CD4-positive, CD25-positive, alpha-beta regulatory T cell (primary cell): ENCODE measurements at places on chromosomes 12 and 14. TPM values are rescaled to one million over a fixed set of nuclear protein-coding genes. Genes with fewer than 3 reads are reported as not detected.
A peak's percentile ranks its signal among the peaks of the same experiment; 100 is the strongest.

DNA sequence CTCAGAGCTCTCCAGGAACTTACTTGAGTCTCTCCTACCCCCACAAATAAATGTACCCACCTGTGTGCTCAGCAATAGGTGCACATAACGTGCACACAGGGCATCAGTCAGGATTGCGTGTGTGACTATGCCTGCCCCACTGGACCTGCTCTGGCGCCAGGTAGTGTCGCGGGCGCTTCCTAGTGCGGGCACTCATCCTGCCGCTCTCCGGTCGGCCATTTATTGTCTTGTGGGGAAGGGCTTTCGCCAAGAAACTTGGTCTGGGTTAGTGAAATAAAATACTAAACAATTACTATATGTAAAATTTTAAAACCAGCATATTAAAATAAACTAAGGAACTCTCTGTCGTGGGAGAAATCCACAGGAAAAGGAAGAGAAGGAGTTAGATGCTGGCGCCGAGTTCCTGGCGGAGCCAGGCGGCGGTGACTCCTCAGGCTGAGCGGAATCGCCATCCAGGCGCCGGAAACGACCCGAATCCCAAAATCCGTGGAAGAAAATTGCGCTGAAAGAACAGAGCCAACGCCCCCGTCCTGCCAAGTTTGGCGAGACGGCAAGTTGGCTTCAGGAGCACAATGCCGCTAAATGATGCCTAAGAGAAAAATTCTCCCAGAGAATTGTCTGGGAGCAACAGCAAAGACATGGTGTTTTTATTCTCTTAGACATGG lies 7.9 kb upstream of the HOXC13 start:
- DNase-seq: no peak
- peaks cover 3% of the 10 kb centered on the region for H3K4me1 ChIP-seq
- no peak overlapping the region for H3K27ac ChIP-seq
- H3K36me3 ChIP-seq: no peaks in the 10 kb centered on the region
- peaks cover 75% of the 10 kb centered on the region for H3K27me3 ChIP-seq

DNA sequence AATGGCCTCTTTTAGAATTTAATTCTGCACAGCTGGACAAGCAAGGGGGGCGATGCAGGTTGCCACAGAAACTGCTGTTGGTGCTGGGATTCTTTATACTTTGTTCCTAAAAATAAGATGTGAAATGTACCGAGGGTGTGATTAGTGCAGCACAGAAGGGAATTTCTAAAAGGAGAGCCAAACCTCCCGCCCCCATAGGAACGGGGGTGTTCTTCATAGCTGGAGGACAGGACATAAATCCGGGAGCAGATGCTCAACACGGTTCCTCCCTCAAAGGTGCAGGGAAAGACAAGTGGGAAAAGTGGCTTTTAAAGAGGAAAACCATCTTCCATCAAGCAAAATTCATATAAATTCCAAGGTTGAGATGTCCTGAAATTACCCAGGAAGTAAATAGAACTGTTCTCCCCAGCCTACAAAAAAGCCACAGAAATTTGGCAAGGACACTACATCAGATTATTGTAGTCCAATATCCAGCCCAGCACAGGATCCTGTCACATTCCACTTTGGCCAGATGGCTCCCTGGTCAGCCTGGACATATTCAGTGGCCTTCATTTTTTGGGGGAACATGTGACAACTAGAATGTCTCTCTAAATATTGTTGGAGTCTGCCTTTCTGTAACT lies 51.4 kb upstream of the TMX1 start:
- no peak for DNase-seq
- no peak overlapping the region for H3K27ac ChIP-seq
- no peak overlapping the region for H3K4me3 ChIP-seq
- H3K4me1 ChIP-seq: no peaks in the 10 kb centered on the region
- no peaks in the 10 kb centered on the region for H3K36me3 ChIP-seq
- no peaks in the 10 kb centered on the region for H3K27me3 ChIP-seq

Gene NTS
- not detected for total RNA-seq

DNA sequence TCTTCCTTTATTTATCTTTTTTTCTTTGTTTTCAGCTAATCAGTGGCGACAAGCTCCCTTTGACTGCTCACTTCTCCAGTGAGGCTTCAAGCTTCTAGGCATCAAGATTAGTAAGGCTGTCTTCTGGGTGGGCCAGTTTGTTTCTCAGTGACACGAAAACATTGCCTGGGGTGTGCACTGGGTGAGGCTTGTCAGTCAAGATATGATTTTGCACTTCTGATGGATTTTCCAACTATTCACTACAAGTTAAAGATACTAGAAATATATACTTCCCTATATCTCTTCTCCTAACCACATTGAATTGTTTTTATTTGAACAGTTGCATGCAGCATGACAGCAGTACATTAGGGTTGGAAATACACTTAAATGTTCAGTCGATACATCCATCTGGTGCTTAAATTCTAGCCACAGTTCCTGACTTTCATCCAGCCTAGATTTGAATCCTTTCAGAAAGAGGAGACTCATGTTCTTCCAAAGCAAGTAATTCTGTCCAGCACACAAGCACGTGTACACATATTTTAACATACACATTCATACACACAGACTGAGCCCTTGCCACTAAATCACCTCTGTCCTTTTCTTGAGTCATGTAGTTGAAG lies 275.6 kb upstream of the NOVA1 start:
- DNase-seq: no peak
- H3K27ac ChIP-seq: no peak overlapping the region
- H3K4me3 ChIP-seq: no peak overlapping the region
- no peaks in the 10 kb centered on the region for H3K36me3 ChIP-seq
- H3K4me1 ChIP-seq: no peaks in the 10 kb centered on the region
- no peaks in the 10 kb centered on the region for H3K27me3 ChIP-seq

Gene TCL1B
- total RNA-seq: not detected

Gene SMCO2
- not detected for total RNA-seq

DNA sequence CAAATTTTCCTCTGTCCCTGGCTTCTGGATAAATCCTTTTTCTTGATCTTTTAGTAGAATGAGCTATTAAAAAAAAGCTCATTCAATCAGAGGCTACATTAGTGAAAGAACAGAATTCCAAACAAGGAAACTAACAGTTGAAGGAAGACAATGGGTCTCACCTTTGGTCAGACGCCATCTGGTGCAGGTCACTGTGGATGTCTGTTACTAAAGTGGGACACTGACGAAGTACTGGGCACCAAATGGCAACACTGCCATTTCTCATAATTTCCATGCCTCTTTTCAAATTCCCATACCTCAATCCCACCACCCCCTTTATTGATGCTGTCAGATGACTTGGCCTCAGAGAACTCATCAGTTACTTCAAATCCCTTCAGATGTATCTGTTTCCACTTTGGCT lies 24.5 kb upstream of the ARID2 start:
- no peaks in the 10 kb centered on the region for H3K4me1 ChIP-seq
- peaks cover 2% of the 10 kb centered on the region for H3K27me3 ChIP-seq
- no peak overlapping the region for H3K27ac ChIP-seq
- no peaks in the 10 kb centered on the region for H3K36me3 ChIP-seq
- no peak overlapping the region for H3K4me3 ChIP-seq

DNA sequence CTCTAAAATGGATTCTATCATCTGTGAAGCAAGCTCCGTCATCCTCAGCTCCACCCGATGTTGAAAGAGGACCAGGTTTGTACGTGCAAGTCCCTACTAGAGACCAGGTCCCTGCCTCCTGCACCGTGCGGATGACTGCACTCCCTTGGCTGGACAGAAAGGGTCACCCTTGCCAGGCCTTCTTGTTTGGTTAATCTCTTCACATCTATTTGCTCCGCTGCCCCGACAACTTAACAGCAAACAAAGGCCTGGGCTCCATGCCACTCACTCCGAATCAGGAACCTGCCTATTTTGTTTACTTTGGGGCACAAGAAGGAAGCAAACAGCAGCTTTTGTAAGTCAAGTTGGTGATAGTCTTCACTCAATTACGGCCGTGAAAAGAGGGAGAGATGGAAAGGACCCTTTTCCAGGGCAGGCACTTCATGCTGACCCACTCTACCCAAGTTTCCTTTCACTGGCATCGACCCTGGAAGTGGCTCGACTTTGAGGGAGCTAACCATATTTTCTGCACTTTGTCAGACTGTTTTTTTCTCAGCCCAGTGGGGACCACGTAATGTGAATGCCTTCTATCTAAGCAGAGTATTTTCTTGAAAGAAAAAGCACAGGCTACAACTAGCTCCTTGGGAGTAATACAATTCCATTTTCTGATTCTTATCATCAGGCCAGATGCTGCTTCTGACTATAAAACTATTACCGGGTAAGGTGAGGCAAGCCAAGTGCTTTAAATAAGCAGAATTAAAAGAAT lies 202.6 kb downstream of the FOXN3 start:
- H3K27me3 ChIP-seq: no peaks in the 10 kb centered on the region
- H3K4me3 ChIP-seq: no peak overlapping the region
- no peak overlapping the region for H3K27ac ChIP-seq

DNA sequence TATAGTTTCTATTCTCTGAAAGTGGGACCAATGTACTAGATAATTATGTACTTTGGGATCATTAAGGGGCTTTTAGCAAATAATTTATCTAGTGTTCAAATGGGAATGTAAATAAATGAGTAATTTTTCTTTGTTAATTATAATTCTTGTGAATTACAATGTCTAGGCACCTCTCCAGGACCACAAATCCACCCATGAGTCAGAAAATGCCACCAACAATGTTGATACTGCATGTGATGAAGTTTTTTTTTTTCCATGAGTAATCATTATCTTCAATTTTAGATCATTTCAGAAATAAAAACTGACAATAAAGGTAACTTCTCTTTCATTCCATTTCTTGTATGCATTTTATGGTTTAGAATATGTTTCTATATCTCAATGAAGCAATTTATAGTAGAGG lies 470.3 kb downstream of the VRK1 start:
- H3K4me1 ChIP-seq: no peaks in the 10 kb centered on the region
- H3K36me3 ChIP-seq: no peaks in the 10 kb centered on the region
- H3K27ac ChIP-seq: no peak overlapping the region
- no peak overlapping the region for H3K4me3 ChIP-seq

Gene TSPAN11
- total RNA-seq: not detected

GRCh38 chr12:51721282-51721940 lies 127.1 kb downstream of the FIGNL2 start:
- no peak overlapping the region for H3K27ac ChIP-seq
- no peak overlapping the region for H3K4me3 ChIP-seq
- peak; percentile 13 for DNase-seq
